ENCODE measurements at places on chromosomes 4 and X.

- peak; percentile 46 for DNase-seq
Measured at GRCh38 chrX:103919270-103919637, 43.2 kb upstream of the TMSB15B start.

- DNase-seq = no peak
Measured at GRCh38 chr4:3836756-3837601, 70.8 kb downstream of the ADRA2C start.

GRCh38 chr4:176150356-176150682 lies 45.1 kb downstream of the SPATA4 start:
- peak; percentile 2 for DNase-seq

GRCh38 chrX:50103176-50103575 lies 97.6 kb downstream of the AKAP4 start:
- DNase-seq = no peak

DNA sequence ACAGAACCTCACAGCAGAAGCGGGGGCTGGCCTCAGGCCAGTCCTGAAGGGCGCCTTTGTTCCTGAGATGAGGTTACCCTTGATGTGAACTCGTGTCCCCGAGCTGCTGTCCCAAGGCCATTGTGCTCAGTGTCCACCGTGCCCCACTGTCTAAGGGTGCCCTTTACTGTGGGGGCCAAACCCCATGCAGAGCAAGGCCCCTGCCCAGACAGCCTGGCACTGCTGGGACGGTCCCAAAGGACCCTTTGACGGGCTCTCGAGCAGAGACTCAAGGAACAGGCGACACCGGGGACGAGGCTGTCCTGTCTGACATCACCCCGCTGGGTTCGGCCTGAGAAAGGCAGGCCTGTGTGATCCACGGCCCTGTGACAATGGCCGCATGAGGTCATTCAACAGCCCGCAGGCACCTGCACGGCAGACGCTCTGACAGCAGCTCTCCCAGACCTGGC lies 100.6 kb downstream of the ABLIM2 start:
- DNase-seq = no peak

GRCh38 chr4:13580036-13580435 lies 35.7 kb upstream of the NKX3-2 start:
- no peak for DNase-seq

DNA sequence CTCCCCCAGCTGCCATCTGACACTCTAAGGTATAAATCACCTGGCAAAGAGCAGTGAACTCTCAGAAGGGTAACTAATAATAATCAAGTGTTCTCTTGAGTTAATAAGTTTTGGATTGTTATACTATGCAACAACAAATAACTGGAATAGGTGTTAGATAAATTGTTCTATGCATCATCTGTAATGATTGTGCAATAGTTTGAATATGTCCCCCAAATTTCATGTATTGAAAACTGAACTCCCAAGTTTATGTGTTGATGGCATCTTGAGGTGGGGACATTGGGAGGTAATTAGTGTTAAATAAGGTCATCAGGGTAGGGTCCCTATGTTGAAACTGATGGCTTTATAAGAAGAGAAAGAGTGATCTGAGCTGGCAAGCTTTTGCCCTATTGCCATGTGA lies 272.7 kb upstream of the TAPT1 start:
- no peak for DNase-seq

DNA sequence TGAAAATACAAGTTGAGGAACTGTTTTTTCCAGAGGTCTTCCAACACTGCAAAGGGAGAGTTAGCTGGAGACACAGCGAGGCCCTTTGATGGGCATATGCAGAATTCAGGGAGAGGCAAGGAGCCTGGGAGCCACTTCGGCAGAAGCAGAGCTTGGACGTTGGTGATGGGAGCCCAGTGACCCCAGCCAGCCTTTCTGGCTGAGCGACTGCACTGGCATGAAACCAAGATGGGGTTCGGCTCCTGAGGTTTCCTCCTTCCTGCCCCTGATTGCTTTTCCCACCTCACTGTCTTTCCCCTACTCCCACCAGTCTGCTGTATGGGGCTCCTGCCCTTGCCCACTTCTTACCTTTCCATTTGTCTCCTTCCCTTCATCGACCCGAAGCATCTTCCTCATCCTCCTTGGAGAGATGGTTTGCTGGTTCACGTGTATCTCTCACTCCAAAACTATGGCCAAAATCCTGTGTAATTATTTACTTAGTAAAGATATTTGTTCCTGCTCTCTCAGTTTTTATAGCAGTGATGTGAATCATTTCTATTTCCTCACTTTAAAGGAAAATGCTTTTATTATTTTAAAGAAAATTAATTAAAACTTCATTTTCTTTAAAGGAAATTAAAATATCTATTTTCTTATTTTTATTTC lies 100.5 kb downstream of the NFKB1 start:
- no peak for DNase-seq

- DNase-seq = no peak
Measured at GRCh38 chr4:111268769-111269414, 646.0 kb upstream of the PITX2 start.

GRCh38 chr4:48030470-48030869 lies 13.9 kb downstream of the NIPAL1 start:
- DNase-seq = no peak

- no peak for DNase-seq
Measured at GRCh38 chr4:133623847-133624246, 474.8 kb downstream of the PCDH10 start.

- no peak for DNase-seq
Measured at GRCh38 chr4:28402751-28403150, 1542.1 kb downstream of the STIM2 start.

DNA sequence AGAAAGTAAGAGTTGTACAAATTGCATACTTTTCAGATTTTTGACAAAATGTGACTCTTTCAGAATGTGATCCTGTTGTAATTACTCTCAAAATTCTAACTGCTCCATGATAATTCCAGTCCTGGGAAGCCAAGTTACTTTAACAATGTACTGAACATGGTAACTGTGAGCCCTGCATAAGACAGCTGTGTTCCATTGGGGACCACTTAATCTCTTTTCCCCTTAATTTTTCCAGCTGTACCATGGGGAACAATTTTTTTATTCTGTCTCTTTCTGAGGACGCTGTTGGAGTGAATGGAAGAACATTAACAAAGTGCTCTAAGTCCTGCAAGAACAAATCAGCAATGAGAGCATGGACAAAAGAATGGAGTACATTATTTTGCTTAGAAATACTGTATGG lies 95.8 kb downstream of the UPRT start:
- DNase-seq = no peak

DNA sequence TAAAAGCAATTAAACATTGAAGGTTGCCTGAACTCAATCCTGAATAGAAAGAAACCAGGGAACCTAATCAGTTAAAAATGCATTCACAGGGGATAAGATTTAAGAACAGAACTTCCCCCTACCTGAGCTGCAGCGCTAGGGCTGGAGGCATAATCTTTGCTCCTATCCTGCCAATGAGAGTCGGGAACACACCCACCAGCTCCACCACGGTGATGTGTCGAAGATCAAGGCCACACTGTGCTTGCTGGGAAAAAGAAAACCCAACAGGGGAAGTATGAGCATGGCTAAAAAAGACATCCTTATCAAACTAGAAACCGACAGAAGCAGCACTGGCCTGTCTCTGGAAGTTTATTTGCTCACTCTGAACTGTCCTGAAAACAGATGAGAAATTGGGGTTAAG lies 66.3 kb downstream of the SRPX start:
- no peak for DNase-seq

- DNase-seq = no peak
Measured at GRCh38 chr4:8048856-8049676, 109.4 kb upstream of the AFAP1 start.

- no peak for DNase-seq
Measured at GRCh38 chrX:124216396-124217115, 115.9 kb upstream of the TEX13D start.

GRCh38 chr4:172202480-172203076 lies 389.4 kb downstream of the GALNTL6 start:
- DNase-seq = peak; percentile 36

- no peak for DNase-seq
Measured at GRCh38 chr4:119135721-119136121, at the start of gene MYOZ2. TSS of gene MYOZ2 (plus strand) at chr4:119135832. CDS start at chr4:119136526, 694 bp downstream.

DNA sequence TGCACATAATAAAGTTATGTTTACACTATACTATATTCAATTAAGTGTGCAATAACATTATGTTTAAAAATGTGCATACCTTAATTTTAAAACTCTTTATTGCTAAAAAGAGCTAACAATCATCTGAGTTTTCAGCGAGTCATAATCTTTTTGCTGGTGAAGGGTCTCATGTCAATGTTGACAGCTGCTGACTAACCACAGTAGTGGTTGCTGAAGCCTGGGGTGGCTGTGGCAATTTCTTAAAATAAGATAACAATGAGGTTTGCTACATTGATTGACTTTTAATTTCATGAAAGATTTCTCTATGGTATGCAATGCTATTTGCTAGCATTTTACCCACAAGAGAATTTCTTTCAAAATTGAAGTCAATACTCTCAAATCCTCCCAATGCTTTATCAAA lies 58.6 kb downstream of the C4orf46 start:
- no peak for DNase-seq

- no peak for DNase-seq
Measured at GRCh38 chrX:1558761-1559468, 21.9 kb upstream of the P2RY8 start.

DNA sequence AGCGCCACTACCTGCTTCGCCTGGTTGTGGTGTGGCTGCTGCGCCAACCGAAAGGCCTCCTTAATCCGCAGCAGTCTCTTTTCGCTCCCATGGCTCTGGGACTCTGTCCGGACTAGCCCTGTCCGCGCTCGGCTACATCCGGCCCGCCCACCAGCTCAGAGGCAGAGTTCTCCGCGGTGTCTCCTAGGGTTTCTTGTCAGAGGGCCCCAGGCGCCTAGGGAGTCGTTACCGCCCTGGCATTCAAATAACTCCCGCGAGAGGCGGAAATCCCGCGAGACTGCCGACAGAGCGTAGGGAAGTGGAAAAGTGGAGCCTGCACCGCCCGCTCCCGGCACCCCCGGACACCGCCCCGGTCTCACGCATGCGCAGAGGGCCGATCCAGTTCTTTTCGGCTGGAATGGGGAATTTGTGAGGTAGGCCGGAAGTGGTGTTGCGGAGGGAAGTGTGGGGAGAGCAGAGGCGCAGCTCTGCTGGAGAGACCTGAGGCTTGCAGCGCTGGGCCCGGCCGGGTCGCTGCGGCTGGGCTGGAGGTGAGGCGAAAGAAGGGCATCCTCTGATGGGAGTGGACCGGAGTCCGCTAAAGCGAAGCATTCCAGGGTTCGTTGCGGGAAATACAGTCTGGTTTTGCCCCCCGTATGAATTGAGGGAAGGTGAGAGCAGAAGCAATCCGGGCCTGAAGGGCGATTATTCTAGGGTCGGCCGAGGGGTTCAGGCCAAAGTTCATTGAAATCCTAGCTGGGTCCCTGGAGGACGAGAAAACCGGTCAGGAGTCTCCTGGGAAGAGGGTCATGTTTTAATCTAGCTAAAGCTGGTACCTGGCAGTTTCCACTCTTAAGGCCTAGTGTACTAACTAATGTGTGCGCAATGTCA lies at the start of gene FAM200B:
Gene FAM200B (plus strand): TSS at position 456 of the 870 bp plus-strand sequence. CDS start 5,151 bp downstream, outside the sequence.
- peak; percentile 99 for DNase-seq

DNA sequence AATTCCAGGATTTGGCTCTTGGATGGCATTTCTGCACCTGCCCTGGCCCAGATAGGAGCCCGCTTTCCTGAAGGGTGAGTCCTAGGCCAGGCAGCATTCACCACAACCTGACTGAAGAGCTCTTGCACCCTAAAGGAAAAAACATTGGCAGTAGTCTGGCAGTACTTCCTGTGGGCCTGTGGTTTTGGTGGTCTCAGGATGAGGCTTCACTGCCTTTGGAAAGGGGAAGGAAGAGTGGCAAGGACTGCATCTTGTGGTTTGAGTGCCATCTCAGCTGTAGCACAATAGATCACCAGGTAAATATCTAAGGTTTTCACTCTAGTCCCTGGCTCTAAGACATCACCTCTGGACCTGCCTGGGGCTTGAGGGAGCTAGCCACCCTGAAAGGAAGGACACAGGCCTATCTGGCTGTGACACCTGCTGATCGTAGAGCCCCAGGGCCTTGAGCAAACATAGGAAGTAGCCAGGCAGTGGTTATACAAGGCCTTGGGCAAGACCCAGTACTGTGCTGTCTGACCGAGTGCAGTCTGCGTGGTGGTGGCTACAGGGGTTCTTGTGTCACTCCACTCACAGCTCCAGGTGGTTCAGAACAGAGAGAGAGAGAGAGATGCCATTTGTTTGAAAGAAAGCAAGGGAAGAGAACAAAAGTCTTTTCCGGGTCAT lies 28.5 kb upstream of the PRRG1 start:
- no peak for DNase-seq

DNA sequence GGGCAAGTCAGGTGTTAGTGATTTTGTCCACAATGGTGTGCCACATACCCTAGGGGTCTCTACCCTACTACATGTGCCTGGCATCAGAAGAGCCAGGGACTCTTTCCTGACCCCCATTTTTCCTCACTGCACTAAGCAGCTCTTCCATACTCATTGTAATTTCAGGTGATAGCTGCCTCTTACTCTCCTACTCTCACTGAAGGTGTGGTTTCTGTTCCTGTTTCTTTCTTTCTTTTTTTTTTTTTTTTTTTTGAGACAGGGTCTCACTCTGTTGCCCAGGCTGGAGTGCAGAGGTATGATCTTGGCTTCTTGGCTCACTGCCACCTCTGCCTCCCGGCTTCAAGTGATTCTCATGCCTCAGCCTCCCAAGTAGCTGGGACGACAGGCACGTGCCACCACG lies 164.9 kb upstream of the USP9X start:
- DNase-seq = no peak

GRCh38 chr4:164847967-164848649 lies 28.9 kb upstream of the APELA start:
- no peak for DNase-seq

GRCh38 chr4:137587796-137588195 lies 55.5 kb upstream of the PCDH18 start:
- no peak for DNase-seq

DNA sequence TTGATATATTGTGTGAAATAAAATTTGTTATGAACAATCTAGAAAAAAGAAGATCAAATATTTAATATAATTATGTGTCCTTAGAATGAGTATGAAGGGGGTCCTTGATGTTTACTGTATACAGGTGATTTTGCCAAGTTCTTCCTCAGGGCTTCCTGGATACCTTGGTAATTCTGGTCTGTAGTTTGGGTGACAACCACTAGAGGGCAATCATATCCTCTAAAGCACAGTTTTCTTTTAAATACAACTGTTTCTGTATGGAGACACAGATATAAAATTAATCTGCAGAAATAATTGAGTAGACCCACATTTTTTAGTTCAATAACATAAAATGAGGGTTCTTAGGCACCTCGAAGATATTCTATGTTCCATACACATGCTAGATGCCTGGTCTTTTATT lies 157.7 kb downstream of the SPANXN1 start:
- DNase-seq = peak; percentile 38

DNA sequence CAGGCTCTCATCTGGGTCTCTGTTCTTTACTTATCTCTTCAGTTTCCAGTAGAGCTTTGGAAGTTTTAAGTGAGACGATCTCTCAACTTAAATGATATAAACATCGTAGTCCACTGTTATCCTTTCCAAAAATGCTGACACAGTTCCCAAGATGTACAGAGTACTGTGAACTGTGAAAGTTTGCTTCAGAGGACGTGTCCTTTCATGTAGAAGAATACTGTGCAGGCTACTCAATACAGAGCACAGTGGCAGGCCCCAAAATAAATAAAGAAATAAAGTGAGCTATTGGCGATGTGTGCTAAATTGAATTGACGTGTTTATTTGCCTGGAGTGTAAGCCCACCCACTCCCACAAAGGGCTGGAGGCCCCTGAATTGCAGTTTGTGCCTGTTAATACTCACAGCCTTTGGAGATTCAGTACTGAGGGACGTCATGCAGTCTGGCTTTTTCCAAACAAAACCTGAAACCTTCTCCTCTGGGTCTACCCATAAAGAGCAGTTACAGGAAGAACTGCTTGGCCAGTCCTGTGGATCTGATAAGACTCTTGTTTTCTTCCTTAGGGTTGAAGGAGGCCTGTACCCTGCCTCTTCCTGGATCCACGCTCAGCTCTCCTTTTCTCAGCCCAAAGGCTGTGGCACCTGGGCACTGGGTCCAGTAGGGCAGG lies 66.1 kb downstream of the SOWAHB start:
- DNase-seq = no peak
